Stimulated activated CD4-positive, alpha-beta T cell treated with anti-CD3 and anti-CD28 coated beads, Interleukin-1b, Interleukin-23, amount 100 ng/mL, for 1 hour (primary cell): ENCODE measurements at places on chromosomes 5 and 9.
A peak's percentile ranks its signal among the peaks of the same experiment; 100 is the strongest.

GRCh38 chr5:56102889-56103288 is 108.1 kb upstream of the IL6ST start:
- no peak for DNase-seq

DNA sequence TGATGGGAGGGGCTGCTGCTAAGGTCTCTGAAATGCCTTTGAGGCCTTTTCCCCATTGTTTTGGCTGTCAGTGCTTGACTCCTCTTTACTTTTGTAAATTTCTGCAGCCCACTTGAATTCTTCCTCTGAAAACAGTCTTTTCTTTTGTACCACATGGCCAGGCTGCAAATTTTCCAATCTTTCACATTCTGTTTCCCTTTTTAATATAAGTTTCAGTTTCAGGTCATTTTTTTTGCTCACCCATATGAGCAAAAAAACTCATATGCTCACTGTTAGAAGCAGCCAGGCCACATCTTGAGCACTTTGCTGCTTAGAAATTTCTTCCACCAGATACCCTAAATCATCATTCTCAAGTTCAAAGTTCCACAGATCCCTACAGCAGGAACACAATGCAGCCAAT is 234.6 kb upstream of the ADRA1B start:
- no peak for DNase-seq

DNA sequence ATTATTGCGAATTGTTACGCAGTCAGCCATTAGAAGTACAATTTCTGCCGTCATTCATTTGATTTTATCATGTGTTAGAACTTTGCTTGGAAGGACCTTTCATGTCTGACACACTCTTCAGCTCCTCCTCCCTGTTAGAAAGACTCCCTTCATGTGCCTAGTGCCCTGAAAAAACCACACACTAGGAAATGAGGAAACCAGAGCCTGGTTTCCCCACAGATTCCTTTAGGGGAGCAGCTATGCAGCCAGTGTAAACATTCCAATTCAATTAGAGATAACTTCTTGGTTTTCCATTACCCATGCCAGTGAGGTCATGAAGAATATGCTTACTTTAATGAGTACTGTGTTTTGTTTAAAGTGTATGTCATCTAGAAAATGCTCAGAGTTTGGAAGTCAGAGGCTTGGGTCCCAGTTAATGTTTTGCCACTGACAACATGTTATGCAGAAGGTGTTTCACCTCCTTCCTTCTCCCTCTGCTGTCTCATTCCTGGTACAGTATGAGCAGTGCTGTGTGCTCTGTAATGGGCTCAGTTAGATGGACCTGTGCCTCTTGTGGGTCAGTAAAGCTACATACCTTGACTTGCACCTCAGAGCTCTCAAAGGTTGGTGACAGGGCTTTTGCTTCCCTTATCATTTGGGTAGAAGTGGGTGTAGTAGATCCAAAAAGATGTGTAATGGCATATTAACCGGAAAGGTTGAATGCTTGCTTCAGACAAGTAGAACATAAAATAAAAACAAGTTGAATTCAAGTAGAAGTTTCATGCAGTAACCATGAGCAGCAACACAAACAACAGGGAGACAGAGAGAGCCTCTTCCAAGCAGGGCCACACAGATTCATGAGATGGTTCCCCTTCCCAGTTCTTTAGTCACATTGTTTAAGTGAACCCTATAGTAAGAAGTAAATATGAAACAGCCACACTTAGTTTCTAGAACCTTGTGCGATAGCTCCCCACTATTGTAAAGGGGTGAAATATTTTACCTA is 52.6 kb upstream of the TNFAIP8 start:
- DNase-seq = no peak

DNA sequence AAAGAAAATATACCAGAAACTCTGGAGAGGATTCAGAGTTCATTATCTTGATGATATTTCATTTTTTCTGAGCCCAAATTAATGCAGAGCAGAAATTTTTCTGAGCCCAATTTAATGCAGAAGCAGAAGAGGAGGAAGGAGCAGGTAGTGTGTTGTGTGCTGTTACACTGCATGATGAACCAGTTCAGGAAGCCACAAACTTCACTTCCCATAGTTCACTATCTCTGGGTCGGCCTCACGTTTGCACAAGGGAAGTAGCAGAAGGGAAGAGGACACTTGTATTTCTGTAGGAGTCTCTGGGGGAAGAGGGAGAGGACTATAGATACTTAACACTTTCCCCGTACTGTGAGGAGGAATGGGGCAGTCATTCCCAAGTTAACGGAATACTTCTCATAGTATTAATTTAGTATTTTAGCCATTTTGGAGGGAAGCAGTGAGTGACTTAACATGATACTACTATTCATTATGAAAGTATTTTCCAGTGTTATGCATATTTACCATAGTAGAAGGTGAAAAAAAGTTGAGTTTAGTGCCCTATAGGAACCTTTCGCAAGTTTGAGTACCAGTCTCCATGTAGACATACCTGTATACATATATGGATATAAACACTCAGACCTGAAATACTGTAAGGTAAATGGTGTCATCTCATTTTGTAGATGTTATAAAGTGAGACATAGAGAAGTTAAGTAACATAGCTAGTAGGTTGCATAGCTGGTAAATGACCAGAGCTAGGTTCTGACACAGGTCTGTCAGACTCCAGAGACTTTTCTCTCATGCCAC is 30.0 kb downstream of the XPA start:
- DNase-seq = no peak

DNA sequence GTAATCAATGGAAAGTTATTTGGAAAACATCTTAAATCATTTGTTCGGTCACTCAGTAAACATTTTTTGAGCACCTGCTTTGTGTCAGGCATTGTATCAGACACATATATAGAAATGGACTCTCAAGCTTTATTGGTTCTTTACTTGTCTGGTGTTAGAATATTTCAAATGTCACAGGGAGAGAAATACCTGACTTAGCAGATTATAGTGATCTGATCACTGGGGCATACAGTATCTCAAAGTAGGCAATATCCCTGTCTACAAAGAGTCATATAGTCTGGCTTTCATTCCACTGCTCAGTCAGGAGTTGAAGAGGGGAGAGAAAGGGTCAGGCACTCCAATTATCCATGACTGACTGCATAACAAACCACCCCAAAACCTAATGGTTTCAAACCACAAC is 30.2 kb downstream of the ENTREP1 start:
- no peak for DNase-seq

DNA sequence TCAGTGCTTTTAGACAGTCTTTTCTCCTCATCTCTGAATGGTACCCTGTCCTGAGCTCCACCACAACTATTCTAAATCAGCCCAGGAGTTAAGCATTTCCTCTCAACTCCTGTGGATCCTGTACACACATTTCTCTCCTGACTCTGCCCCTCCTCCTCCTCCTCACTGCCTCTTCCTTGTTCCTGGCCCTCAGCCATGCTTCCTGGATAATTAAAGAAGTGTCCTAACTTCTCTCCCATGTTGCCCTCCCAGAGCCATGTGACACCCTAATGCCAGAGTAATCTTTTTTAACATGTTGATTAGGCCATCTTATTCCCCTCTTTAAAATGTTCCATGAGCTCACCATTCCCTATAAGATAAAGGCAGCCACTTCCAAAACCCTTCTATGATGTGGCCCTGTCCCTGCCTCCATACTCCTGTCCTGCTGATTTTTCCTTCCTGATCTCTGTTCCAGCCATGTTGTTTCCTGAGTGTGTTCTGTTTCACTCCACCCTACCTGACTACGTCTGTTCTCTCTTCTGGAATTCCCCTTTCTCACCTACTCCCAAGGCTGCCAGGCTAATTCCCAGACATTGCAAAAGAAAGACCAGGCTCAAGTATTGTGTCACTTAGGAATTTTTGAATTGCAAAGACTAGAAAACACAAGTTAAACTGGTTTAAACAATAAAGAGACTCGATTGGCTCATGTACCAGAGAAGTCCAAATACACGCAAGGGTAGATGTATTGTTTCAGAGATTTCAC is 295.2 kb downstream of the MAST4 start:
- no peak for DNase-seq

- DNase-seq = no peak
These were observed 24.2 kb upstream of the ZNF618 start for GRCh38 chr9:113851873-113852272.

DNA sequence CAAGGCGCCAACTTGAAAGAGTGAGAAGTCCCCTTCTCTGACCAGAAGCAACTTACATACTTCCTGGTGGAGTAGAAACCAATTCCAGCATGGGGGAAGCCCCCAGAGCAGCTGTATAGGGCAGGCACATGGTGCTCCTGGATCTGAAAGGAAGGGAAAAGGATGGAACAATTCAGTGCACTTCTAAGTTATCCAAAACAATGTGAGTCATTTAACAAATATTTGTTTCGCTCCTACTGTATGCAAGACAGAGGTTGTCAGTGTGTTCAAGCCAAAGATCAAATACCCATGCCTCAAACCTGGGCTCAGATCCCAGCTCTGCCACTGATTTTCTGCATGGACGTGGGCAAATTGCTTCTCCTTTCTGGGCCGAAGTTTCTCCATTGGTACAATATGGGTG is 67.1 kb downstream of the LHX2 start:
- DNase-seq = no peak

DNA sequence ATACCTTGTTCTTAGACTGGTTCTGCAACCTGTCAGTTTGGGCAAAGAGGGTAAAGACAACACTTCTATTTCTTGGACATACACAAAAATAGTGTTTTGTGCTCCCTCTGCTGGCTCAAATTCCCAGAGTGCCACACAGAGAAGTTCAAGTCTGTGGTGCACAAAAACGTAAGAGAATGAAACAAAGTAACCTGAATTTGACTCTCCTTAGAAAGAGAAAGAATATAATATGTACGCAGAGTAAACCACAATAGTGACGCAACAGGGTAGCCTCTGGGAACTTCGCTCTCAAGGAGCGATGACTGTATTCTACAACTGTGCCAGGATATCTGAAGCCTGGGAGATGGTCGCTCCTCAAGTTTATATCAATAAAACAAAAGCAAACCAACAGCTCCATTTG is 18.5 kb downstream of the DDX31 start:
- no peak for DNase-seq

DNA sequence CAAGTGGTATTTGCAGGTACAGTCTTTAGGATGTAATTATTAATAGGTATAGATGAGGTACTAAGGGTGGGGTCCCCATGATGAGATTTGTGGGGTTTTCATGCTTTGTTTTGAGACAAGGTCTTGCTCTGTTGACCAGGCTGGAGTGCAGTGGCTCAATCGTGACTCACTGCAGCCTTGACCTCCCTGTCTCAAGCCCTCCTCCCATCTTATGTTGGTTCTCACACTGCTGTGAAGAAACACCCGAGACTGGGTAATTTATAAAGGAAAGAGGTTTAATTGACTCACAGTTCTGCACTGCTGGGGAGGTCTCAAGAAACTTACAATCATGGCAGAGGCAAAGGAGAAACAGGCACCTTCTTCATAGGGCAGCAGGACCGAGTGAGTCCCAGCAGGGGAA is 217.5 kb downstream of the CDK5RAP2 start:
- no peak for DNase-seq

DNA sequence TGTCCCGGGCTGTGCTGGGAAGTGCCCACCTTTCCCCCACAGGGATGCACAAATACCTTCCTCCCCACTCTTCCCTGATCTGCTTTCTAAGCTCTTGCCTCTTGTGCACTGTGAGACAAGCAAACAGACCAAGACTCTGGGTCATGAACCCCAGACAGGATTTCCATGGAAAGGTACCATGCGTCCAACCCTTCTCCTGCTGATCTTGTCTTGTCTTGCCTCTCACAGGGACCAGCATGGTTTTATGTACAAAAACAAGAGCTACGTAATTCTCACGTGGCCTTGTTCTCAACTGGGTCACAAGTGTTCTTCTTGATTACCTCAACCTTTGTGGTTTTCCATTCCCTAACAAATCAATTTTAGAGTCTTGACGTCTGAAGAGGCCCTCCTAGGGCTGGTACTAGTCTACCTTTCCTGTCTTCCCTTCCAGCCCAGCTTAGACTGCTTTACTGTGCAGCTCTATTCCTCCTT is 176.5 kb upstream of the MAP3K1 start:
- no peak for DNase-seq

GRCh38 chr9:14188538-14188937 is 125.4 kb downstream of the NFIB start:
- no peak for DNase-seq

GRCh38 chr5:133242221-133242835 is 190.5 kb downstream of the HSPA4 start:
- DNase-seq = no peak

GRCh38 chr9:128361986-128362646 is 9.1 kb upstream of the URM1 start:
- peak; percentile 24 for DNase-seq

DNA sequence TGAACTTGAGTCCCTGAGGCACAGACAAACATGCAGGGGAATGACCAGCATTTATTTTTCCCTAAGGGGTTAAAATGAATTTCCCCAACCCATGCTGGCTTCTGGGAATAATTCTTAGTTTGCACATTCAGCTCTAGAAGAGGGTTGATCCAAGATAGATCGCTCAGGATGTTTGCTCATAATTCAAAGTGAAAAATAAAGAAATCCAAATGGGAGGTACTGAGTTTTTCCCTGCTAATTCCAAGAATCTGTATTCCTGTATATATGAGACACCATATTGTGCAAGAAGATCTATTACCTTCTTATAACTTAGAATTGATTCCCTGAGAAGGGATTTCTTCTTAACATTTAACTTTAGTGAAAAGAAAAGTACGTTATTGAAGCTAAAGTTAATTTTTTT is 96.2 kb downstream of the VCAN start:
- no peak for DNase-seq

DNA sequence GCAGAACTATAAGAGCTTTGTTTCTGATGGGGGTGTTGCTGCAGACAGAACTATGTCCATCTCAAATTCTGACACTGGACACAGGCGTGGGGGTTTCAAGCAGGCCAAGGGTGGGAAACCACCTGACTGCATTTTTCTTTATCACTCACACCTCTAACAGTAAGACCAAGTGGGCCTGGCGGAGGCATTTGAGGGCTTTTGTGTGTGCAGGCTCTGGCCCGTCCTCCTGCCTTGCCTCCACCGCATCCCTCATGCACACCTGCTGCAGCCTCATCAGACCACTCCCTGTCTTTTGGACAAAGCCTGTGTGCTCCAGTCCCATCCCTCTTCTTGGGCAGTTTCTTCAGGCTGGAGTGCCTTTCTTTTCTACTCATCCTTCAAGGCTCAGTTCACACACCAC is 7.9 kb downstream of the OR13J1 start:
- no peak for DNase-seq

DNA sequence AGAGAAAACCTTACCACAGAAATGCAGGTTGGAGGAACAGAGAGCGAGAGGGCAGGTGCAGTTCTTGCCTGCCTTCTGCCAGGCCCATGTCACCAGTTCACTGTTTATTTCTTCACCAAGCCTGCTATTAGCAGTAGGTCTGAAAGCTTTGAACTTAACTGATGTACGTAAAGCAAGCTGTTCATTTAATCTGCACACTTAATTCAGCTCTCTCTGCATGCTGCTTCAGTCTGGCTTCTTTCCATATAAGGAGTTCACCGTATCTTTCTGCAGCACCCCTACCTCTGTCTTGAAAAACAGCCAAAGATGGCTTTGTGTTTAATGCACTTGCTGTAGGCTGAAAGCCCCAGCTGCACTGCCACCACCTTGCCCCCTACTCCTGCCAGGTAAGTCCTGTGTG is 205.1 kb downstream of the RAB3C start:
- no peak for DNase-seq

DNA sequence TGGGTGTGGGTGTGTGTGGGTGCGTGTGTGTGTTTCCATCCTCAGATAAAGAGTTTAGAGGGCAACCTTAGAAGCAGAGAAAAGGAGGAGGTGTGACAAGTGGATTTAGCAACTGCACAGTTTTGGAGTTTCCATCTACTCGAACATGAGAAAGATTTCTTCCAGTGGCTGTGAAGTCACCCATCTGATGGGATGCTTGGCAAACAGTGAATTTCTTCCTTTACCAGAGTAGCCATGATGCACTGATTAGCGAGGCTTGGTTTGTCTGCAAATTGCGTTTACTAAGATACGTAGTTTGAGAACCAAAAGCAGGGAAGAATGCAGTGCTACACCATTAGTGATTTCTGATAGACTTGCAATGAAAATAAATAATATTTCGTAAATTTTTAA is 791 bp upstream of the STARD4 start:
- no peak for DNase-seq
